ENCODE measurements at places on chromosomes 3 and 15.

DNA sequence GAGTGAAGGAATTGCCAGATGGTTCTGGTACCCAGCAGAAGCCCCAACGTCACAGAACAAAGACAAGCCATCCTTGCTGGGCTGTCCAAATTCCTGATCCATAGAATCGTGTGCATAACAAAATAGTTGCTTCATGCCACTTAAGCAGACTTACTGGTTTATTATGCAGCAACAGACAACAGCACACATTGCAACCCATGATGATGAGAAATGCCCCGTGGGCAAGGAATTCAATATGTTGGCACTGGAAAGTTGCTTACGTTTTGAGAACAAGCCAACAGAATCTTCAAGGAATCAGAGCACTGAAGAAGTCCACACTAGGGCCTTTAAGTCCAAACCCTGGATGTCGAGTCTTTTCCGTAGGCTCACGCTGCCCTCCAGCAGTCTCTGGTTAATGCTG lies 40.3 kb downstream of the CCR4 start:
- DNase-seq = no peak

GRCh38 chr3:17800232-17800631 lies 57.8 kb upstream of the TBC1D5 start:
- DNase-seq = no peak

GRCh38 chr15:31522028-31522427 lies 195.4 kb downstream of the KLF13 start:
- no peak for DNase-seq

DNA sequence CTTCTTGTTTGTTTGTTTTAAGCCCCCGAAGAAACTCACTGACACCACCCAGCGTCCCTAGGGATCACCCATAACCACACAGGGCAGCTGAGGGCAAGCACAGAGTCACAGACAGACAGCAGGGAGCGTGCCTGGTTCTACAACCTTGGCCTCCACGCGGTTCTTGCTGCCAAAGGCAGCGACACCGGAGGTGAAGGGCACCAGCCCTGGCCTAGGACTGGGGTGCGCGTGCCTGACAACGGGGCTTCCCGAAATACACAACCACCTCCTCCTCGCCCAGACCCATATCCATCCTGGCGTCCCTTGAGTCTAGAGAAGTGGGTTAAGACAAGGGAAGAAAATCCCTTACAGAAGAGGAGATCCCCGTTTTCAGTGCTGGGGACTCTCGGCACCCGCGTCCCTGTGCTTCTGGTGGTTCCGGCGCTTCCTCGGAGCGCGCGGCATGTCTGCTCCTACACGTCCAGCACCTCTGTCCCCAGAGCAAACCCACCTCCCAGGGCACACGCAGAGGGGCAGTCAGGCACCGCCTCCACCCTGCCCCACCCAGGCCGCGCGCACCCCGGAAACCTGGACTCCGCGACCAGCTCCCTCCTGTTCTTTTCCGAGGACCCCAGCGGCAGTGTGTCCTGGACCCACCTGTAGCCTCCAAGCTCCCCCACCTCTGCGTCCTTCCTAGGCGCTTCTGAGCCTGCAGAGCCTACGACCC lies 911 bp downstream of the RFTN1 start:
- DNase-seq = peak; percentile 38

DNA sequence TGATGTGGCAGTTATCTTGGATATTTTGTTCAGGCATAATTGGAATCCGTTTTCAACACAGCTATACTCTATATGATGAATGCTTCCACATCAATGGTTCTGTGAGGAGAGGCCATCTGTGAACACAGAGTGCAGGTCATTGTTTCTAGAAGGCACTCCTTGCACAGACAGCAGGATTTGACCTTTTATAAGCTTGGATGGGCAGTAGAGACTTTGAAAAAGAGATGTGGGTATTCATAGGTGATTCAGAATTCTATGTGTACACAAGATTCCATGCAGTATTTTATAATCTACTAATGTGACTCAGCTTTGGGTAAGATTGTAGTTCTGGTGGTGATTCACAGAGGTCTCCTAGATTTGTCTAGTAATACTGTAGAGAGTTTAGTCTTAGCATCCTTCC lies 12.5 kb downstream of the ARPP21 start:
- DNase-seq = no peak

DNA sequence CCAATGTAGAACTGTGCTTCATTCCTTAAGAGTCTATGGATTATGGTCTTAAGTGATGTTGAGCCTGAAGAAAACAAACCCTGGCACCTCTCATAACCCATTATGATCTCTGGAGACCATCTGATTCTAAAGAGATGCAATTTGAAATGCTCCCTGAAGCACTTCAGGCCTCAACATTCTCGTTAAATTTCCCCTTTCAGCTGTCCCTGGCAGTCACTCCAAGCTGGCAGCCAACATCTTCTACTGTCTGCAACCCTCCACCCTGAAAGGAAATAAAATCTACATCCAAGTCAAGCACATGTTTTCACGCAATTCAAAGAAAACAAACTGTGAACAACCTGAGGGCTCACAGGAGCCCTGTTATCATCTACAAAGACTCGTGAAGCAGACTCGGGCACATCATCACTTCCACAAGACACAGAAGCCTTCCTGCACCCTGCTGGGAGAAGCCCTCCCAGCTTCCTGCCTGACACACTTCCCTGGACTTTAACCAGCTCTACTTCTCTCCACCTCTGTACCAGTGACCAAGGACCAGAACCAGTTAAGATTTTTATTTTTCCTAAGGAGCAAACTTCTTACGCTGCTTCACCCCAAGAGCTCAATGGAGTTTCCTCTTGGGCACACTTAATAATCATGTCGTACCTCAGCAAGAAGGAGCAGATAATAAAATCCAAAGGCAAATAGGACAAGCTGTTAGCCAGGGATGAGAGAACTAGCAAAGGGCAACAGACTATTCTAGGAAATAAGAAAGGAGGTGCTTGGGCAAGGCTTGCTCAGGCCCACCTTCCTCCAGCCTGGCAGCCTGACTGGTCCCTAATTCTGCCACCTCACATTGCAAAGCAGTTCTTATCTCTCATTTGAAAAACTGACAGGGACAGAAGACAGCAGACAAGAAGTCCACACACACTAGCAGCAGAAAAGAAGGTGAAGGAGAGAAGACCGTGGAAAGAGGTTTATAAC lies 67.1 kb downstream of the MAGI1 start:
- DNase-seq = no peak

DNA sequence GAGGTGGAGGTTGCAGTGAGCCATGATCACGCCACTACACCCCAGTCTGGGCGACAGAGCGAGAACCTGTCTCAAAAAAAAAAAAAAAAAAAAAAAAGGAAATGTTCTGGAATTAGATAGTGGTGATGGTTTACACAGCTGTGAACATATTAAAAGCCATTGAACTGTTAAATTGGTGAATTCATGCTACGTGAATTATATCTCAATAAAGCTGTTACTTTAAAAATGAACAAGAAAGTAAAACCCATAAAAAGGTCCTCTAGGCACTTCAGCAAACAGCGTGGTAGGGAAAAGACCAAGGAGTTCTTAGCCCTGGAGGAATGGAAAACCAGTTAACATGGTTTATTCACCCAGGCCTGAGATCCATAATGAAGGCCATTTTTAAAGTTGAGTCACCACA lies 180.1 kb downstream of the ATG7 start:
- DNase-seq = no peak

Data from T-helper 9 cell (primary cell).